ENCODE measurements at places on chromosomes 6 and 20.

DNA sequence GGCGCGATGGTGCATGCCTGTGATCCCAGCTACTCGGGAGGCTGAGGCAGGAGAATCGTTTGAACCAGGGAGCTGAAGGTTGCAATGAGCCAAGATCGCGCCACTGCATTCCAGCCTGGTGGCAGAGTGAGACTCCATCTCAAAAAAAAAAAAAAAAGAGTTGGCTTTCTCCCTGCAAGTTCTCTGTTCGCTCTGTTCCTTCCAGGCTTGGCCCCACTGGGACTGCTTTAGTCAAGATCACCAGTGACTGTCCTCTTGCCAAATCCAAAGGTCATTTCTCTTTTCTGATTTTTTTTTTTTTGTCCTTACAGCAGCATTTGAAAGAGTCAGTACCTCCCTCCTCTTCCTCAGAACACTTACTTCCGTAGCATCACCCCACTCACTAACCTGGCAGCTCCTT, 10.8 kb upstream of the GNRH2 start:
- no peak for DNase-seq

GRCh38 chr6:134519465-134519864, 201.6 kb upstream of the SGK1 start:
- DNase-seq: peak; percentile 39

- no peak for DNase-seq
These were observed 11.4 kb upstream of the DOK5 start for GRCh38 chr20:54464003-54464402.

- no peak for DNase-seq
These were observed 69.9 kb downstream of the SYCP2L start for GRCh38 chr6:10956776-10957175.

- no peak for DNase-seq
These were observed 42.7 kb downstream of the PRL start for GRCh38 chr6:22253955-22254655.

GRCh38 chr6:132643547-132643946, 15.4 kb downstream of the TAAR1 start:
- no peak for DNase-seq

DNA sequence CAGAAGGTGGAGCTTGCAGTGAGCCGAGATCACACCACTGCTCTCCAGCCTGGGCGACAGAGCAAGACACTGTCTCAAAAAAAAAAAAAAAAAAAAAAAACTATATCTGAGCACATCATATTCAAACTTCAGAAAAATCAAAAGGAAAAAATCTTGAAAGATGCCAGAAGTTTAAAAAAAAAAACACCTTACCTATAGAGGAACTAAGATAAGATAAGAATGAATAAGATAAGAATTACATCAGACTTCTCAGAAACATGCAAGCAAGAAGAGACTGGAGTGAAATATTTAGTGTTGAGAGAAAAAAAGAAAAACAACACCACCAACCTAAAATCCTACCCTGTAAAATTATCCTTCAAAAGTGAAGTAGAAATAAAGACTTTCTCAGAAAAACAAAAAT, 116.8 kb upstream of the ARID1B start:
- DNase-seq: no peak

DNA sequence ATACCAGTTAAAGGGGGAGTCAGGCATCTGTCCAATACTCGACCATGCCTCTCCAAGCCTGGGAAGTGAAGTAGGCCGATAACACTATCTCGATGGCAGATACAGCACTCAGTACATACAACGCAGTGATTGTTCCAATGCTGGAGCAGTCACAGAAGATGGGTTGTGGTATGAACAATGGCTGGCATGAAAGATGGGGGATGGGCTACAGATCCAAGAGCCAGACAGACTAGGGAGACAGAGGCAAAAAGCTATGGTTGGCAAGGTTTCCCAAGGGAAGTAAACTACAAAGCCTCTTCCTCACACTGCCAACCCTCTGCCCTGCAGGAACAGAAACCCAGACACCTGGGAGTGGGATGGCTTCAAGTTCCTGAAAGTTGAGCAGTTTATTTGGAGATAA, 19.2 kb downstream of the FKBP1A start:
- no peak for DNase-seq

- DNase-seq: no peak
These were observed 23.8 kb downstream of the SLC22A23 start for GRCh38 chr6:3433005-3433404.

DNA sequence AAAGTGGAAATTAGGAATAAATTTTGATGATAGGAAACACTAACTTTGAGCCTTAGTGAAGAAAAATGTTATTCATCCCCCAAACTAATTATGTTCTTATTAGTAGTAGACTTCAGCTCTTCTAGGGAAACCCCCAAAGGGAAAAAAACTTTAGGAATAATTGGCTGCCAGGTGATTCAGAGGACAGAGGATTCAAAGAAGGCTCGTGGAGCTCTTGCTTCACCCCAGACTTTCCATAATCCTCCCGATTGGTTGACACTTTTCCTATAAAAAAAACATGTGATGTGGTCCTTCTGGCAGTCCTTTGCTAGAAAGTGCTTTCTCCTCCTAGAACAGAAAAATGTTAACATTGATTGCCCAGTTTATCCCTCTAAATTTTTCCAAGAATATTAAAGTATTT, 5.6 kb upstream of the CCDC170 start:
- no peak for DNase-seq

GRCh38 chr6:113758826-113759574, 98.1 kb upstream of the MARCKS start:
- no peak for DNase-seq

DNA sequence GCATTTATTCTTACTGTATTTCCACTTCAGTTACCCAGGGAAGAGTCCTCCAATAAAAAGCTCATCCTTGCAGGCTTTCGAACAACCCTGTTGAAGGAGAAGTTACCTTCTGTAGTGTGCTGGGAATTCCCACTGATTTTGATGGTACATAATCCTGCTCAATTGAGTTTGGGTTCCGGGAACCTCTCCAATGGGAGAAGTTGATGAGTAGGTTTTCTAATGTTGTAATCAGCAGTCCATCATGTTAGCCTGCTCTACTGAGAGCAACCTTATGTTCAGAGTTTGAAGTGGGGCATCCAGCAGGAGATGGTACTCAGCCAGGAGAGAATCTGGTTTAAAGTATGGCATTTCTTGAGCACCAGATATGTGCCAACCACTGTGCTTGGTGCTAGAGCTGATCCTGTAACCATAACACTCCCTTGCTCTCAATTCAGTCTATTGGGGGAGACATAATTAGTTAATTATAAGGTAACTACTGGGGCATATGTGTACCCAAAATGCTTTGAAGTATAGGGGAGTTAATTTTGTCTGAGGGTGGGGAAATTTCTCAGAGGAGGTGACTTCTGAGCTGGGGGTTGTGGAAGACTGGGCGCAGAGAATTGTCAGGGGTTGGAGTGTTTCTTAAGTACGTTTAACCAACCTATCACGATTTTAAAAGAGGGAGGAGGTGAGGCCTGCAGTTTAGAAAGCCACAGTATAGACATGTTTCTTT, 2.1 kb downstream of the TOP1 start:
- no peak for DNase-seq

DNA sequence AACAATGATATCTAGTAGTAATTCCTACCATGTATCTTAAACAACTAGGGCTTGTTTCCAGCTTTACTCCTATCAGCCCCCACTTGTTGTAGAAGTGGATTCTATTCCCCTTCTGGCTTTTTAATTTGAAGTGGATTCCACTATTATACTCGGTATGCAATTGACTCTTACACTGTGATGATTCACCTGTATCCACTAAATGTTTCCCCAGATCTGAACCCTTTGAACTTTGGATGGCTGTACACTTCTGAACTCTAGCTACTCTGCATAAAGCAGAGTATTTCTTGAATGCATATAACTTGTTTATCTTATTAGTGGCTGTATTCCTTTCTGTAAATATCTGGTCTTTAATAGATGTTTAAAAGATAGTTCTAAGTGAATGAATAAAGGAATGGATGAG, 538.4 kb upstream of the NRSN1 start:
- DNase-seq: no peak

- DNase-seq: no peak
These were observed 4.3 kb downstream of the HMGN3 start for GRCh38 chr6:79230149-79230548.

- no peak for DNase-seq
These were observed 7.7 kb downstream of the KIF3B start for GRCh38 chr20:32285082-32285620.

- DNase-seq: no peak
These were observed 37.4 kb upstream of the RPL7L1 start for GRCh38 chr6:42841844-42842584.
